ENCODE measurements at places on chromosomes 3 and 15. TPM values are rescaled to one million over a fixed set of nuclear protein-coding genes. Genes with fewer than 3 reads are reported as not detected.

DNA sequence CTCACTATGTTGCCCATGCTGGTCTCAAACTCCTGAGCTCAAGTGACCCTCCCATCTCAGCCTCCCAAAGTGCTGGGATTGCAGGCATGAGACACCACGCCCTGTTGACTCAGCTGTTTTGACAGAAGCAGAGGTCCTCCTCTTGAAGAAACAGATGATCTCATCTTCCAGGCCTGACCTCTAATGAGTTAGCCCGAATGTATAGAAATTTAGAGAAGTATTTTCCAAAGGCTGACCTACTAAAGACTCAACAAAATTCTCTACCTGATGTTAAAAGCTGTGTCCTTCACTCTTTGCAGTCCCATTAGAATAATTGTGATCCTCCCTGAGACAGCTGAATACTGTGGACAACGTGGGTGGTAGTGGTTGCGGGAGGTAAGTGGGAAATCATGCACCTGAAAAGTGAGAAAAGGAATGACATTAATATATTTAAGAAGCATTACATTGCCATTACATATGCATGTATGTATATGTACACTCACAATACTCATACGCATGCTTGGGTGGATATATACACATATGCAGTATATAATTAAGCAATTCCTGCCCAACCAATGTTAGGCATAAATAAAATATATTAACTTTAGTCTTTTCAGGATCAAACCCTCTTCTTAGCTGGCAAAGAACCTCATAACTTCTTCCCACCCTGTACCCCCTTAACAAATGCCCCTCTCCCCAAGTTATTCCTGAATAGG is 204.6 kb upstream of the NR2F2 start:
- no peak for DNase-seq

DNA sequence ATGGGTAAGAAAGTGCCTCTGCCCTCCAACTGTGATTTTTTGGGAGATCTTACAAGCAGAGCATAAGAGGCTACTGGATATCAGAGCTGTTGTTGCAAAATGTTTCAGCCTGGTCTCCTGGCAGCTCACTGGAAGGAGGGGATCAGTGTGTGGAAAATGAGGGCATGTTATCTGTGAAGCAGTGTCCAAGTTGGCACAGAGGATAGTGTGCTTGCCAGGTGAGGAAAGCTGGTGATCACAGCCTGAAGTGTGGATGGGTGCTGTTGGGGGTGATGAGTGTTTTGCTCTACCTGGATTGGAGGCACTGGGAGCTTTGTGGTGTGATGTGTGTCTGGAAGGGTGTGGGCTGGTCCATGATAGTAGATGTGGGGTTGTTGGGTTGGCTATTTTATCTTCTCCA is 69.3 kb downstream of the MCTP2 start:
- DNase-seq, result no peak

- DNase-seq, result no peak
Observed at GRCh38 chr15:95912280-95912625, 418.2 kb upstream of the NR2F2 start.

- DNase-seq, result no peak
Observed at GRCh38 chr15:69718916-69719315, 266.3 kb downstream of the RPLP1 start.

DNA sequence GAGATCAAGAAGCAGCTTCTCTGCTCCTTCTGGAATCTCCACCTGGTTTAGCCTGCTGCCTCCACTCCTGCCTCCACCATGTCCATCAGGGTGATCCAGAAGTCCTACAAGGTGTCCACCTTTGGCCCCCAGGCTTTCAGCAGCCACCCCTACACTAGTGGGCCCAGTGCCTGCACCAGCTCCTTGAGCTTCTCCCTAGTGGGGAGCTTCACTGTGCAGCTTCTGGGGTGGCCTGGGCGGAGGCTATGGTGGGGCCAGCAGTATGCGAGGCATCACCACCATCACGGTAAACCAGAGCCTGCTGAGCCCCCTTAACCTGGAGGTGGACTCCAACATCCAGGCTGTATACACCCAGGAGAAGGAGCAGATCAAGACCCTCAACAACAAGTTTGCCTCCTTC is 2.4 kb upstream of the KPNA4 start:
- DNase-seq, result no peak

- DNase-seq, result no peak
Observed at GRCh38 chr15:27863000-27863399, 236.1 kb downstream of the OCA2 start.

DNA sequence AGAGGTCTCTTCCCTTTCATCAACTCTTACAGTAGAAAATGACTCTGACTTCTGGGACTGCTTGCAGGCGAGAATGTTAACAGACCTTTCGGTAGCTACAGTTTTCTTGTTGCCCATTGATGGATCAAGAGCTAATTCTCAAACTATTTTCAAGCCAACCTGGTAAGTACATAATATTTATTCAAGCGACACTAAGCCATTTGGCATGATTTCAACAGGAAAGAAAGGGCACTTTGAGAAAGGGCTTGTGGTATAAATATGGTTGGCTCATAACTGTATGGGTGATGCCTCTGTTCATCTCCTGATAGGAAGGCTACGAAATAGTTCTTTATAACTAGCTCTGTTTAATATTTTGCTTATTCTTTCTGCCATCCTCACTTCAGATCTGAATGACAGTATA is 196.2 kb upstream of the CNTN4 start:
- no peak for DNase-seq

DNA sequence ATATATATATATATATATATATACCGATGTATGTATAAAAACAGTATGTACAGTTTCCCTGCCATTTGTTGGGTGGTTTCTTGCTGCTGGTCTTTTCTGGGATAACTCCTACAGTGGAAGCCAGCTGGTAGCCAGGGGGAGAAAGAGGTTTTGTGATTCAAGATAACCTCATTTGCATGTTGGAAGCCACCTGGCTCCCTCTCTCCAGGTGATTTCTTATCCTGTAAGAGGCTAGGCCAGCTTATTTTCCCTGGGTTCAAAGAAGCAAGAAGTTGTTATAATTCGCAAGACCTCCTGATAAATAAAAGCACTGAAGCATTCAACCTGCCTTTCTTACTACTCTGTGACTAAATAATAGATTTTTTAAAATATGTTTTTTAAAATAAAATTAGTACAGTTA is 443.3 kb downstream of the VGLL3 start:
- DNase-seq, result no peak

GRCh38 chr3:102259663-102260062 is 175.2 kb upstream of the ZPLD1 start:
- DNase-seq, result no peak

- no peak for DNase-seq
Observed at GRCh38 chr3:33380653-33381052, 59.6 kb downstream of the UBP1 start.

DNA sequence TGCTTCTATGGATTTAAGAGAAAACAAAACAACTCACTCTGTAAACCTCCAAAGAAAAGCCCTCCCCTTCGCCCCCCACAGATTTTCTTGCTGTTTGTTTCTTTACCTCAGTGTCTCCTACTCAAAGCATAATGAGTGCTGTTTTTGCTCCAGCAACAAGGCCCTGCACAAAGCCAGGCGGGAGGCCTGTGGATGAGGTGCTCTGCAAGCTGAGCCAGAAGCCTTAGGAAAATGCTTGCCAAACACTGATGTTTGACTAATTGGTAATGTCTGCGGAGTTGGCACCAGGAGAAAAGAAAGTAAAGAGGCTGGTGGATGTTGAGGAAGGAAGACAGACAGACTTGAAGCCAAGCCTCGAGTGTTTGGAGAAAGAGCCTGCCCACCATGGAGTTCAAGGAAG is 99.7 kb downstream of the RARB start:
- DNase-seq, result no peak

- DNase-seq, result peak; percentile 88
Observed at GRCh38 chr15:55108858-55109518, 87.8 kb downstream of the RSL24D1 start.

VEPH1 gene
- 1.7 TPM for total RNA-seq

QTRT2 gene
- total RNA-seq, result 16.4 TPM

TMEM158 gene
- total RNA-seq, result 16.6 TPM

IL17RD gene
- total RNA-seq, result 22.9 TPM

C3orf49 gene
- total RNA-seq, result not detected

APOD gene
- 388 TPM for total RNA-seq

PLSCR2 gene
- total RNA-seq, result not detected

LCTL gene
- total RNA-seq, result not detected

DAZL gene
- total RNA-seq, result not detected

CYP8B1 gene
- total RNA-seq, result 0.14 TPM

LMAN1L gene
- not detected for total RNA-seq

Measured in posterior vena cava (tissue), 2 donors.